ENCODE measurements at places on chromosomes 5 and 9.

DNA sequence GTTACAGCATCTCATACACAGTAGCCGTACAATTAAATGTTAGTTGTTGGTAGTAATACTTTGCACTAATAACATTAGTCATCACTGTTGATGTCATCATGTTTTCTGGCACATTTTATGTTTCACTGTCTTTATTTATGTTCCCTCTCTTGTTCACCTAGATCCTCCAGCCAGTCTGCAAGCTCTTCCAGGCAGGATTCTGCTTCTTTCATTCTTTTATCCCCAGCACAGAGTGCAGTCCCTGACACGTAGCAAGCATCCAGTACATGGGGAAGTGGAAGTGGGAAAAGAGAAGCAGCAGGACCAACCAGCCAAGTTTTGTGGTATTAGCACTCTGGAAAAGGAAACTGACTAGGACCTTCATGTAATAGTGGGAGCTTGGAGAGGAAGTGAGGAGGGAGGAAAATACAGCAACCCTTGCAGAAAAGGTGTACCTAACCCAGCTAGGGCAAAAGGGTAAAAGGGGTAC lies 89.7 kb upstream of the SLC44A1 start:
- DNase-seq: no peak

GRCh38 chr5:14109041-14109747 lies 33.9 kb upstream of the TRIO start:
- no peak for DNase-seq

DNA sequence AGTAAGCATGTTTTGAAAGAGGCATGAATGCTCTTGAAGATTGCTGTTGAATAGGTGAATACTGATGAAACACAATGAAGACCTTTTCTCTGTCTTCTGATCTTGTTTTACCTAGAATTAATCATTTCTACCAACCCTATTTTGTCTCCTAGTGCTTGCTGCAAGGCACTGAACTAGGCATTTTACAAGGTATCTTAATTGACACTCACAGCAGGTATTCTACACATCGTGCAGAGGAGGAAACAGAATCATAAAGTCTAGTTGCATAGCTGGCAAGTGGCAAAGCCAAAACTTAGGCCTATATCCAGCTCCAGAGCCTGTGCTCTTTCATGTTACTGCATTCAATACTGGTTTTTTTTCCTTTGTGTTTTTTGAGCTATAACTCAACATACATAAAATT lies 50.7 kb downstream of the CTNNA1 start:
- no peak for DNase-seq

DNA sequence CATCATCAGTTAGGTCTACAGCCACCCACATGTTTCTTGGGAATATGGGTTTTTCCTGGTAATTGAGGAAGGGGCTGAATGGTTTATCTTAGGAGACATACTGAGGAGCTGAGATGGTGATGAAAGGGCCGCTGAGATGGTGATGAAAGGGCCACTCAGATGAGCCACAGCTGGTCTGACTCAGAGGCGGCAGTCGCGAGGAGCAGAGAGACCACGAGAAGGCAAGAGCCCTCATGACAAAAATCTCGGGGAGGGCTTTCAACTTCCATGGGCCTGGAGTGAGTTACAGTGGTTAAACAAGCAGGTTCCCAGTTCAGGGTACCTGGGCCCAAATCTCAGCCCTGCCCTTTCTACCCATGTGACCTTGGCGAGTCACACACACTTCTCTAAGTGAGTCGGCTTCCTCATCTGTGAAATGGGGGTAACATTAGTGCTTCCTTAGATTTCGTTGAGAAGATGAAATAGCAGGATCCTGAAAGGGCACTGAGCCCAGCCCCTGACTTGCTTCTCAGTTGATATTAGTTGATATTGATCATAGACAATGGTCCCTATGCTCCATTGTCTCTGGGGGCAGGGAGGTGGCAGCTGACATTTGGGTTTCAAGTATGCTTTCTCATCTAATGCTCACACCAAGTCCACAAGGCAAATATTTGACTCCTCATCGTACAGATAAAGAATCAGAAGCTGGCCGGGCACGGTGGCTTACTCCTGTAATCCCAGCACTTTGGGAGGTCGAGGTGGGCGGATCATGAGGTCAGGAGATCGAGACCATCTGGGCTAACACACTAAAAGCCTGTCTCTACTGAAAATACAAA lies 169.5 kb downstream of the RGS3 start:
- no peak for DNase-seq

- DNase-seq: no peak
These were observed 253.1 kb downstream of the PDE4D start for GRCh38 chr5:59640411-59640810.

DNA sequence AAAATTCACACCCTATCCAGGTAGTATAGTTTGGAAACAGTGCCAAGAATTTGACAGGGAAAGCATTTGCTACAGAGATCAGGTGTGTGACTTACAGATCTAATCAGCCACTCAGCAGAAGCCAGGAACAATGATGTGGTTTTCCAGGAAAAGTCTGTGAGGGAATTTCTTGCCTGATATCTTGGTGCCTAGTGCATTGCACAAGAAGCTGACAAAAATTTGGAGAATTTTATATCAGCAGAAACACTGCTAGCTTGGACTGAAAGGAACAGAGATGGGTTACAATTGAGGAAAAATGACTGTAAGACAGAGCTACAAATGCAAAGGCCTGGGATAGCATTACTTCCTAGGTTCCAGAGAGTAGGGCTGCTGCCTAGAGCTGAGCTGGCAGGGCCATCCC lies 658.1 kb upstream of the CHD1 start:
- DNase-seq: no peak

- no peak for DNase-seq
These were observed 19.7 kb downstream of the RAI14 start for GRCh38 chr5:34675857-34676256.

DNA sequence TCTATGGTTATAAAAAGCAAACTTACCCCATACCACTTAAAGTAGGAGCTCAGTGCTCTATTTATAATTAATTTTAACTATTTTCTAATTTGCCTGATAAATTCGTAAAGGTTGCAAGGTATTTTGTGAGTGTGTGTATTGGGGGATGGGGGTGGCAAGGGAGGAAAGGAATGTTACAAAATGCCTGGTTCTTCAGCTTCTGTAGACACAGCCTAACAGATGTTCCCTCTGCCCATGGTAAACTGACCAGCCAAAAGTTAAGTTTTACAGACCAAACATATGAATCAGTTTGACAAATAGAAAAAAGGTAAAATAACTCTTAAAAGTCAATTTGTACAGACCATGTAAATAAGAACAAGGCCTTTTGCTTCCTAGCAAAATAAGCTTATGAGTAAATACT lies 232.6 kb downstream of the KIAA0825 start:
- DNase-seq: no peak

GRCh38 chr9:7790022-7790818 lies 9.4 kb downstream of the DMAC1 start:
- no peak for DNase-seq

DNA sequence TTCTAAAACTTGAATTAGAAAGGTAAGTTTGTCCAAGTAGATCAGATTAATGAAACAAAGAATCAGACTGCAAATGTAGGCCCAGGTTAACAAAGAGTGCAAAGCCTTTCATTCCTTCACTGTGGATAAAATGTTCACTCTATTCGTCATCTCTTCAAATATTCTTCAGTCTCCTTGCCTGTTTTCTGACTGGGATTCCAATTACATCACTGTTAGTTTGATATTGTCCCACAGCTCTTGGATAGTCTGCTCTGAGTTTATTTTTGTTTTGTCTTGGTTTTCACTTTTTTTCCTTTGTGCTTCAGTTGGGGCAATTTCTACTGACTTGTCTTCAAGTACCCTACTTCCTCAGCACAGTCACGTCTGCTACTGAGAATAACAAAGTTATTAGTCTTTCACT lies 38.5 kb upstream of the GZMA start:
- DNase-seq: no peak

Data from activated naive CD8-positive, alpha-beta T cell treated with anti-CD3 and anti-CD28 coated beads, Interleukin-2, amount 50 U/mL, for 16 hours (primary cell).